ENCODE measurements at places on chromosomes 1 and 21.

- DNase-seq, result no peak
These were observed 1.0 kb downstream of the TMEM59 start for GRCh38 chr1:54051933-54052430.

GRCh38 chr1:77282187-77282865, 507 bp downstream of the AK5 start:
- DNase-seq, result no peak

DNA sequence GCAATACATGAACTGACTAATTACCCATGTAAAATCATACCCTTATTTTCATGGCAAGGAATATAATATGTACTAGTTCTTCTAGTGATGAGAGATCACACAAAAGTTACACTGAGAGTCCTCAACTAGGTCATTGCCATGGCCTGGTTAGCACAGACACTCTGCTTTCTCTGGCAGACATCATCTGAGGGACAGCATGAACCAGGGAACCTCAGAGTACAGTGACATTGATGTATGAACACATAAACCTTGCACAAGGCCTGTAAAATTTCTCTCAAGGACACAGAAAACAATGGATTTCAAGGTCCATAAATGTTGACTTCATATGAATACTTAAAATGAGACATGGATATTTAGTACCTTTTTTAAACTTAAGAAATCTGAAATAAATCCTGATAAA, 108.8 kb upstream of the MAGI3 start:
- DNase-seq, result no peak

DNA sequence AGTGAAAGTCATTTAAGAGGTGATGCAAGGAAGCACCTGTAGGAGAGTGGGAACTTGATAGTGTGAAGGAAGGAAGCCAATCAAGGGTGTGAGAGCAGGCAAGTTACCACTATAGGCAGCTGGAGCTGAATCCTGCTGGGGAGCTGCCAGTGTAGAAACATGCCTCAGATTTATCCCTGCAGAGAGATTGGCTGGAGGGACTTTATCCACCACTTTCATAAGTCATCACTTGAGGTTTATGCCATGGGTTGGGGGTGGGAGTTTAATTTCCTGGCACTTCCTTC, 443.6 kb downstream of the PLPP3 start:
- no peak for DNase-seq

- DNase-seq, result no peak
These were observed 42.8 kb upstream of the SIM2 start for GRCh38 chr21:36656138-36656537.

GRCh38 chr1:47755101-47755990, 241.8 kb downstream of the TRABD2B start:
- DNase-seq, result no peak

DNA sequence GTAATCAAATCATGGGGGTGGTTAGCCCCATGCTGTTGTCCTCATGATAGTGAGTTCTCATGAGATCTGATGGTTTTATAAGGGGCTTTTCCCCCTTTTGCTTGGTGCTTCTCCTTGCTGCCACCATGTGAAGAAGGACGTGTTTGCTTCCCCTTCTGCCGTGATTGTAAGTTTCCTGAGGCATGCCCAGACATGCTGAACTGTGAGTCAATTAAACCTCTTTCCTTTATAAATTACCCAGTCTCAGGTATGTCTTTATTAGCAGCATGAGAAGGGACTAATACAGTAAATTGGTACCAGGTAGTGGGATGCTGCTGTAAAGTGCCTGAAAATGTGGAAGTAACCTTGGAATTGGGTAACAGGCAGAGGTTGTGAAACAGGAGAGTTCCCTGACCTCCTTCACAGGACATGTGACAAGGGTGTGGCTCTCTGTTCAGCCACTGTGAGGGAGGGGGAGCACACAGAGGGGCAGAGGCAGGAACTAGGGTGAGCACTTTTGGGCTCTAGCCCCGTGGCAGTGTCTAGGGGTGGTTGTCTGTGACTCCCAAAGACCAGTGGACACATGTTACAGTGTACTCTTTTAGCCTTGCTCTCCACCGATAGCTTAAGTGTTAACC, 105.3 kb downstream of the BACH1 start:
- no peak for DNase-seq

GRCh38 chr1:111649227-111649626, 29.6 kb downstream of the RAP1A start:
- no peak for DNase-seq

DNA sequence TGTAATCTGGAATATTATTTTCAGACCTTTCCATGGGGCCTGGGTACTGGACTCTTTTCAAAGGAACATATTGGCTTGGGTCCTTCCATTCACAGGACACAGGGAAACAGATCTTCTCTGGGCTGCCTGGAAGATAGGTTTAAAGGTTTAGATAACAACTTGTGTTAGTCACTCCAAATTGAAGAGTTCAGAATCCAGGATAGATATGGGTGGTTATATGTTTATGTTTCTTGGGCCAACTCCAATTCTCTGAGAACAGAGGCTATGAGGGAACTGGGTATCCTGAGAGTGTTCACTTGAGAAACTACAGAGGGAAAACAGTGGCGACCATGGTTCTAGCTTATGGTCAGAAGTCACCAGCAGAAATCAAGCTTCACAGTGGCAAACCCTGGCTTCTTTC, 8.7 kb upstream of the PIGM start:
- DNase-seq, result no peak

DNA sequence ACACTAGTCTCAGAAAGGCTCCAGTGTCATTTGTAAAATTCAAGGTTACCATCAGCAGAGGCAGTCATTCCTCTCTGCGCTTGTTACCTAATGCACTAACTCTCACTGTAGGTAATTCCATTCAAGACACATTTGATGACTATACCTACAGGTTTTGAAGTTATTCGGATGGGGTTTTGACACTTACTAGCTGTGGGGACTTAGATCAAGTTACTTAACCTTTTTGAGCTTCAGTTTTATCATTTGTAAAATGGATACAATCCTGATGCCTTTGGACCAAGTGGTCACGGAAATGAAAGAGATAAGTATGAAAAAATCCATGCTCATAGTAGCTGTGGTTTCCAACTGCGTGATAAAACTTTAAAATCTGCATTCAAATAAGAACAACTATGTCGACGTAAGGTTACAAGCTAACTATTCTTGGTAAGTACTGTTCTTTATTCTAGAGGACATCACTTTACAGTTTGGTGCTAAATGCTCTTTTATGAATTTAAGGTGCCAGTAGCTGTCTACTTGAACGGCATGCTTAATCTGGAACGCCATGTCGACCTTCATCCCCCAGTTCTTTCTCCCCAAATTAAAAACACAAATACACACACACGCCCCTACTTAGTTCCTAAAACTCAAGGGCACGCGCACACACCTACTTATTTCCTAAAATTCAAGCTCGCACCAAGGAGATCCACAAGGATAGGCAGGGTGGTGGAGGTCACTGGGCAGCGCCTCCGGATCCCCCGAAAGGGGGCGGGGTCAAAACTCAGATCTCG, 550 bp upstream of the NFYC start:
- no peak for DNase-seq

DNA sequence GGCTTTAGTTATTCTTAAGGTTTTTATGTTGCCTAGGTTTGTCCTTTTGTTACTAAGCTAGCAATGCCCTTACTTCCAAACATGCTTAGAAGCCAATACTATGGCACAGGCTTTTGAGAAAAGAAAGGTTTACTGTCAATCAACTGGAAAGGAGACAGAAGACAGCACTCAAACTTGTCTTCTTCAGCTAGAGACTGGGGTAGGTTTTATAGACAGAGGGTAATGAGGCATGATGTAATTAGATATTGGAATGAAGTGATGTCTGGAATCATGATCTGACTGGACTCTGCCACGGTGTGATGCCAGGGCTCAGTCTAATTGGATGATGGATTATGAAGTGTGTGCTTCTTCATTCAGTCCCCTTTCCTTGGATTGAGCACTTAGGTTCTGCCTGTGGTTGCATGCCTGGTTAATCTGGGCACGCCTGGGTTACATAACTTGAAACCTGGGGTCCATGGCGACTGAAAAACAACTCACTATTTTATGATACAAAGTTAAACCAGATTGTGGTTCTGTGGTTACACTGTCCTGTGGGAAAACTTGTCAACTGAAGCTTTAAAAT, 625.8 kb downstream of the BRINP3 start:
- no peak for DNase-seq

DNA sequence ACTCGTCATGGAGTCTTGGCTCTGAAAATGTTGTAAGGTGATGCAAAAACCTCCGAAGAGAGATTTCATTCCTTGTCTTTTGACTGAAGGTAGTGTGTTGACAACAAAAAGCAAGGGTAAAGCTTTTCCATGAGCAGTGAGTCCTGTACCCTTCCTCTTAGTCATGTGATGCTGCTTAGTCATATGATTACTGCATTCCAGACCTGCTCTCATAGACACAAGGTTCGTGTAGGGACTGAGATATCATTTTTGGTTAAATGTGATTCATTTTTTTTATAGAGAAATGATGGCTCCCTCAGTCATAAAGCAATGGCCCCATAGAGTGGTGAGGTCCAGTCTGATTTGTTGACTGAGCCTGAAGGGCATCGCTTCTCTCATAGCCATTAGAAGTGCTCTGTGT, 9.2 kb downstream of the KCNJ6 start:
- DNase-seq, result no peak

GRCh38 chr1:53554592-53555305, 95.5 kb downstream of the DMRTB1 start:
- no peak for DNase-seq

DNA sequence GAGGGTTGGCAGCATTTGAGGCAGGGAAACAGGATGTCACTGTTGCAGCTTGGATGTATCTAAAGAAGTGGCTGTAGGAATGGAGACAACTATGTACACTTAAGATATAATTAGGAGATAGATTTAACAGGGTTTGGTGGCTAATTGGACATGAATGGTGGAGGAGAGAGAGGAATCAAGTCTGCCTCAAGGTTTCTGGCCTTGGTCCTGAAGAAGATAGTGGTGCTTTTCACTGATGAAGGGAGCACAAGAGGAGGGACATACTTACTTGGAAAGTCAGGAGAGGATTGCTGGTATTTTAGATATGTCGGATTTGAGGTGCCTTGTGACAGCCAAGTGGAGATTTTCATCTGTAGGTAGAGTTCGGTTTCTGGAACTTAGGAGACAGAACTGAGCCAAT, 123.9 kb downstream of the ST6GALNAC3 start:
- no peak for DNase-seq

GRCh38 chr1:93878501-93878888, 511 bp downstream of the DNTTIP2 start:
- no peak for DNase-seq

- no peak for DNase-seq
These were observed 45.3 kb downstream of the PGM1 start for GRCh38 chr1:63638471-63638870.

GRCh38 chr1:164510435-164510834, 48.5 kb upstream of the PBX1 start:
- no peak for DNase-seq

DNA sequence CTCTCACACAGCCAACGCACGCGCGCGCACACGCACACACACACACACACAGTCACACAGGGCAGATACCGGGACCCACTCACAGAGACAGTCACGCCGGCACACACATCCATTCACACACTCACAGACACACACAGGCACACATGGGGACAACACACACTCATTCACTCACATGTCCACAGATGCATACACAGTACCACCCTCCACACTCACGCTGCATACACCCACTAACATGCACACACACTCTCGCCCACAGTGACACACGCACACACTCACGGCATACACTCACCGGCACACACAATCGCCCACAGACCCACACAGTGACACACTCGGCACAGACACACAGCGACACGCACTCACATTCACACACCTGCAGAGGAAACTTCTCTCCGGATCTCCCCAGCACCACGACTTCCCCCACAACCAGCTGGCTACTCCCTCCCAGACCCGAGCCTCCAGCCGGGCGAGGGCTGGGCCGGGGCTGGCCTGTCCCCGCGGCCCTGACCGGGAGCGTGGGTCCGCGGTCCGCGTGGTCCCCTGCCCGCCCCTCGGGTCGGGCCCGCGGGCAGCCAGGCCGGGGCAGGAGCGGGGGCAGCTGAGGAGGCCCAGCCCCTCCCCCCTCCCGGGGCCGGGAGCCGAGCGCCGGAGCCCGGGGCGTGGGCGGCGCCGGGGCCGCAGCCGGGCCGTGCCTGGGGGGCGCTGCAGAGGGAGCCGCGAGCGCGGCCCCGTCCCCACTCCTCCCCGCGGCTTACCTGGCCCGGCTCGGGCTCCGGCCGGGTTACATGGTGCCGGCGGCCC, 552 bp downstream of the DLGAP3 start:
- no peak for DNase-seq

- no peak for DNase-seq
These were observed 63.5 kb upstream of the EDN2 start for GRCh38 chr1:41547781-41548560.

DNA sequence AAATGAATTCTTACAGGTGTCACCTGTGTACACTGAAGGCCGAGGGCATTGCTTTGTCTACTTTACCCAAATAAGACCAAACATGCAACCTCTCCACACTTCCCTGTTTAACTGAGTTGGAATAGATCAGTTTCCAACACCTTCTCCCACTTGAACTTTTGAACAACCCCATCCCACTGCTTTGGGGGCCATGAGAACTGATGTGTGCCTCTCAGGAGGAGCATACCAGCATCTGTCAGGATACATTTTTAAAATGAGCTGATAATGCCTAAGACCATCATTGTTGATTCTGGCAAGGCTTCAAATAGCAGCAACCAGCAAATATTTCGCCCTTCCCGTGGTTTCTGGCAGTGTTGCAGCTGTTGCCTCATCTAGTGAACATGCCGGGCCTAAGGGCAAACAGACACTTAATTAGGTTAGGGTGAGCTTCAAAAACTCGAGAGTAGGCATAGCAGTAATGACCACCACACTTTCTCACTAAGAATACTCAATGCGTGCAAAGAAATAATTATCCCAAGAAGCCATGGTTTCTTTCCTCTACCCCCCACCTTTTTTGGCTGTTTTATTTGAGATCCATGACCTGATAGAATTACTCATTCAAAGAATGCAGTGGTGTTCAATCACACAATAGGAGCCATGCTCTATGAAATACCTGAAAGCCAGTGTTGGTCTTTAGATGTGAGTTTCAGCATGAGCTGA, 63.7 kb downstream of the MAP10 start:
- DNase-seq, result peak; percentile 24

- no peak for DNase-seq
These were observed 163.5 kb downstream of the TLR5 start for GRCh38 chr1:222979561-222979960.

DNA sequence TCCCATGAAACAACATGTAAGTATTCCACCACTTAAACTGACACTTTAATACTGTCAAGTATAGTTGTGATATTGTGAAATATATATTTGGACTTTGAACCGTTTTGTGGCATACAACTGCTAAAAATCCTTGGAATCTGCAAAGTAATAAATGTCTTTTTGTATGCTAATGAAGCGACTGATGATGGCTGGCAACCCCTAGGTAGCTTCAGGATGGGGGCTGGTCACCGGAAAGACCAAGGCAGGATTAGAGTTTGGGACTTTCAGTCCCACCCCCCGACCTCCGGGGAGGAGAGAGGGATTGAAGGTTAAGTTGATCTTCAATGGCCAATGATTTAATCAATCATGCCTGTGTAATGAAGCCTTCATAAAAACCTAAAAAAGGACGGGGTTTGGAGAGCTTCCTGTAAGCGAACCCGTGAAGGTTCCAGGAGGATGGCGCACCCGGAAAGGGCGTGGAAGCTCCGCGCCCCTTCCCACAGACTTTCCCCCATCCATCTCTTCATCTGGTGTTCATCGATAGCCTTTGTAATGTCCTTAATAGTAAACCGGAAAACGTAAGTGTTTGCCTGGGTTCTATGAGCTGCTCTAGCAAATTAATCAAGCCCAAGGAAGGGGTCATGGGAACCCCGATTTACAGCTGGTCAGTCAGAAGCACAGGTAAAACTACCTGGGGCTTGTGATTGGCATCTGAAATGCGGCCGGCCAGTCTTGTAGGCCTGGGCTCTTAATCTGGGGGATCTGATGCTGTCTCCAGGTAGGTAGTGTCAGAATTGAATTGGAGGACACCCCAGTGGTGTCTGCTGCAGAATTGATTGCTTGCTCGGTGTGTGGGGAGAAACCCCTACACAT, 1.8 kb upstream of the ZNF281 start:
- DNase-seq, result no peak
